Spleen (tissue), 13 donors: ENCODE measurements at places on chromosomes 1 and 21. TPM values are rescaled to one million over a fixed set of nuclear protein-coding genes. Genes with fewer than 3 reads are reported as not detected.

The LCE3E gene
- polyA plus RNA-seq, result not detected

The SLC9A1 gene
- 7.7 TPM for polyA plus RNA-seq

The NECTIN4 gene
- 0.04 TPM for polyA plus RNA-seq

The LYPD8 gene
- polyA plus RNA-seq, result 0.16 TPM

The LCE2C gene
- polyA plus RNA-seq, result not detected

The CLCA4 gene
- polyA plus RNA-seq, result 0.03 TPM

The ALDH4A1 gene
- 4.4 TPM for polyA plus RNA-seq

The TAS1R1 gene
- 0.33 TPM for polyA plus RNA-seq

The CCDC24 gene
- 7.5 TPM for polyA plus RNA-seq

DNA sequence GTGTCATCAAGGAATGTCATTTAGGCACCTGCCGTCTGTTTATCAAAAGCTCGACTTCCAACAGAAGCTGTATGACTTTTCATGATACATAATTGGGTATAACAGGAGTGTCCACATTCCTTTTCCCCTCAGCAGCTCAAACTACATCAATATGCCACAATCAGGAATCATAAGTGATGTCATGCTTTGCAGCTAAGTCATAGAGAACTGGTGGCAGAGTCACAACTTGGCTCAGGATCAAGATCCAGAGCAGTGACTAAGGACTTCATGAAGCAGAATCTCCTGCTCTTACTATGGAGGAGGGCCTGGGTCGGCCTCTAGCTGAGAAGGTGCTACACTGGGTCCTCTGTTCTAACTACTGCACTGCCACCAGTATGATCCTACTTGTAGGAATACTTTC lies 36.5 kb upstream of the AGBL4 start:
- H3K4me1 ChIP-seq, result no peaks in the 10 kb centered on the region
- H3K27me3 ChIP-seq, result no peaks in the 10 kb centered on the region
- no peak for DNase-seq
- no peak overlapping the region for H3K27ac ChIP-seq

DNA sequence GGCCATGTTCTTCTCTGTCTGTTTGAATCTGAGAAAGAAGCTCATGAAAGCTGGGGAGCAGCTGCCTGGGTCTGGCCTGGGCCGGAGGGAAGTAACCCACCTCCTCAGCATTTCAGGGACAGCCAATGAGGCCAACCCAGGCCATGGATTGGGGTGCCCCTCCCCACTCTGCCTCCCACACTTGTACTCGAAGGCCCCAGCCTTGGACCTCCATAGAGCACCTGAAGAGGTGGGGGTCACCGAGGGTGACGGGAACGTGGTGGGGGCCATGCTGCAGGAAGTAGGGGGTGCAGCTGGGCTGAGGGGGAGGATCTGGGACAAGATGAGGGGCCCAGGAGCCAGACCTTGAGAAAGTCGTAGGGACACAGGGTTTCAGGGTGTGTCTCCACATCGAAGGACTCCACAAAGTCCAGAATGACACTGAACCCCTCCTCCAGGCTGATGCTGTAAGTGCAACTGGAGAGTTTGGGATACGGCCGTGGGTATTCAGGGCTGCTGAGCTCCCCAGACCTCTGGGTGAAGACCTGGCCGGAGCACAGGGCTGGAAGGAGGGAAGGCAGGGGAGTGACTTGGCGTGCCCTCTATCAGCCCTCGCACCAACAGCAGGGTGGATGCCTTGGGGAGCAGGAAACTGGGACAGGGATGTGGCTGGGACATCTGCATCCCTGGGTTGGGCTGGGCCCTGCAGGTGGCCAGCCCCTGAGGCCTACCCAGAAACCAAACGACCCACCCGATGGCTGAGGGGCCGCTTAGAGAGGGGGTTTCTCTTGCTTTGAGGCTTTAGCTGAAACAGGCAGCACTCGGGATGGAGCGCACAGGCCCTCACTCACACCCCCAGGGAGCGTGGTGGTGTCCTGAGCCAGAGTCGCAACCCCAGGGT lies 3.8 kb downstream of the MASP2 start:
- H3K27me3 ChIP-seq, result no peaks in the 10 kb centered on the region
- DNase-seq, result no peak
- H3K36me3 ChIP-seq, result no peaks in the 10 kb centered on the region
- H3K27ac ChIP-seq, result no peak overlapping the region
- H3K4me3 ChIP-seq, result no peak overlapping the region
- H3K4me1 ChIP-seq, result no peaks in the 10 kb centered on the region

DNA sequence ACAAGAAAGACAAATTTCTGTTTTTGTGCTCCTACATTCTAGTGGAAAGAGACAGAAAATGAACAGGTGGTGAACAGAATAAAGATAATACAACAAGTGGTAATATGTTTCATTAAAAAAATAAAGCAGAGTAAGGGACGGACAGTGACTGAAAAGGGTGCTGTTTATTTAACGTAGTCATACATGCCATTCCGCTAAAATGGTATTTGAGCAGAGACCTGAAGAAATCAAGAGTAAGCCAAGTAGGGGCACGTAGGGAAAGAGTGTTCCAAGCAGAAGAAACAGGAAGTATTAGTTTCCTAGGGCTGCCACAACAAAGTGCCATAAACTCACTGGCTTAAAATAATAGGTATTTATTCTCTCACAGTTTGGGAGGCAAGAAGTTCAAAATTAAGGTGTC lies 65.6 kb upstream of the KCTD3 start:
- no peak overlapping the region for H3K4me3 ChIP-seq
- no peak for DNase-seq
- H3K27ac ChIP-seq, result no peak overlapping the region
- no peaks in the 10 kb centered on the region for H3K27me3 ChIP-seq
- H3K36me3 ChIP-seq, result no peaks in the 10 kb centered on the region

- H3K27ac ChIP-seq, result no peak overlapping the region
- no peaks in the 10 kb centered on the region for H3K36me3 ChIP-seq
- no peaks in the 10 kb centered on the region for H3K27me3 ChIP-seq
- no peak overlapping the region for H3K4me3 ChIP-seq
- DNase-seq, result no peak
Observed at GRCh38 chr1:154379301-154379700, 25.8 kb upstream of the IL6R start.

DNA sequence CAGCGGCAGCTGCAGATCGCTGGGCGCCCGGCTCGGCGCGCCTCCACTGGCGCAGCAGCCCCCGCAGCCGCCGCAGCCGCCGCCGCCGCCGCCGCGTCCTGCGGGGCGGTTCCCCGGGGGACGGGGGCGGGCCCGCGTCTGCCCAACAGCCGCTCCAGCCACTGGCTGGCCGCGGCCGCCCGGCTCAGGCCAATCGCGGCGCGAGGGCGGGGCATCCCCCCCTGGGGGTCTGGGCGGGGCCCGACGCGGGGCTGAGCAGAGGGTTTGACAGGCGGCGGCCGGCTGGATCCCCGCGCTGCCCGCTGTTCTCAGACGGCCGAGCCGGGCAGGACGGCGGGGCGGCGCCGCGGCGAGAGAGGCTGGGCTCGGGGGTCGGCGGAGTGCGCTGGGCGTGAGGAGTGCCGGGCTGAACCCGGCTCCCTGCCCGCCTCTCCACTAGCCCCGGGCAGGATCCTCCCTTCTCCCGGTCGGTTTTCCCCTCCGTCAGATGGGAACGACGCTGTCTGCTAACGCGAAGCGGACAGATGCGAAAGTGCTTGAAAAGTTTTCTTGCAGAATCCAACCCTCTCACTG lies at the start of gene GLIS1:
Gene GLIS1, minus strand, starts transcription at position 56 of the 573 bp plus-strand sequence. CDS start 1,100 bp downstream, outside the sequence.
- peaks cover 47% of the 10 kb centered on the region for H3K27me3 ChIP-seq
- H3K36me3 ChIP-seq, result no peaks in the 10 kb centered on the region
- no peak within 1 kb of the TSS for H3K27ac ChIP-seq
- peaks cover 11% of the 10 kb centered on the region for H3K4me1 ChIP-seq

GRCh38 chr1:71312545-71312944 lies 231.7 kb upstream of the ZRANB2 start:
- no peaks in the 10 kb centered on the region for H3K4me1 ChIP-seq
- H3K36me3 ChIP-seq, result no peaks in the 10 kb centered on the region
- no peak overlapping the region for H3K27ac ChIP-seq
- no peaks in the 10 kb centered on the region for H3K27me3 ChIP-seq
- no peak overlapping the region for H3K4me3 ChIP-seq
- no peak for DNase-seq

DNA sequence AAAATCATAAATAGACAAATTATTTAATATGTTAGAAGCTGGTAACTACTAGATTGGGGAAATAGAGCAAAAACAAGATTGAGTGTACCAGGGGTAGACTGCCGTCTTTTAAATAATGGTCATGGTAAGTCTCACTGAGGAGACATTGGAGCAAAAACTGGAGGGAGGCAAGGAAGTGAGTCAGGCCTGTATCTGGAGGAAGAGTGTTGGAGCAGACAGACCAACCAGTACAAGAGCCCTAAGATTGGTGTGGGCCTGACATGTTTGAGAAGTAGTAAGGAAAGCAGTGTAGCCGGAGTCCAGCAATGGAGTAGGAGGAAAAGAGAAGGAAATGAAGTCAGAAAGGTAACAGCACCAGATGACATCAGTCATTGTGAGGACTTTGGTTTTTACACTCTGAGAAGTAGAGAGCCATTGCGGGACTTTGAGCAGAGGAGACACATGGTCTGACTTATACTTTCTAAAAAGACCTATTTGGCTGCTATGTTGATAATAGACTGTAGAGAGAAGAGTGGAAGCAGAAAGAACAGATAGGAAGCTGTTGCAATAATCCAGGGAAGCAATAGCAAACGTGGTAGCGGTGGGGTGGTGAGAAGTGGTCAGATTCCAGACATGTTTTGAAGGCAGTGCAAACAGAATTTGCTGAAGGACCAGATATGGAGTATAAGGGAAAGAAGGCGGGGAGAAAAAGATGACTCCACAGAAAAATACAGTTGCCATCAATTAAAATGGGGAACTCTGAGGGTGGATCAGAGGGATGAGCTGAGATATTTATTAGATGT lies 44.7 kb upstream of the GJA5 start:
- H3K27me3 ChIP-seq, result no peaks in the 10 kb centered on the region
- H3K36me3 ChIP-seq, result no peaks in the 10 kb centered on the region
- DNase-seq, result no peak
- no peaks in the 10 kb centered on the region for H3K4me1 ChIP-seq
- no peak overlapping the region for H3K4me3 ChIP-seq

GRCh38 chr1:116477429-116477828 lies 93.4 kb downstream of the CD58 start:
- no peak overlapping the region for H3K27ac ChIP-seq
- H3K36me3 ChIP-seq, result no peaks in the 10 kb centered on the region
- DNase-seq, result no peak
- no peaks in the 10 kb centered on the region for H3K4me1 ChIP-seq
- no peak overlapping the region for H3K4me3 ChIP-seq

GRCh38 chr1:182877842-182878241 lies 38.7 kb downstream of the DHX9 start:
- no peak overlapping the region for H3K27ac ChIP-seq
- H3K36me3 ChIP-seq, result peaks cover 4% of the 10 kb centered on the region
- H3K4me3 ChIP-seq, result no peak overlapping the region
- no peaks in the 10 kb centered on the region for H3K27me3 ChIP-seq
- H3K4me1 ChIP-seq, result no peaks in the 10 kb centered on the region

- H3K27ac ChIP-seq, result no peak overlapping the region
- H3K4me3 ChIP-seq, result no peak overlapping the region
- no peaks in the 10 kb centered on the region for H3K27me3 ChIP-seq
- H3K36me3 ChIP-seq, result no peaks in the 10 kb centered on the region
- no peak for DNase-seq
Observed at GRCh38 chr1:232766241-232766890, 38.9 kb upstream of the MAP10 start.

- no peak overlapping the region for H3K27ac ChIP-seq
- peaks cover 8% of the 10 kb centered on the region for H3K27me3 ChIP-seq
- DNase-seq, result no peak
- no peaks in the 10 kb centered on the region for H3K36me3 ChIP-seq
- H3K4me3 ChIP-seq, result no peak overlapping the region
Observed at GRCh38 chr1:230760360-230760827, 13.2 kb downstream of the CAPN9 start.
